ENCODE measurements at places on chromosomes 1 and 21. TPM values are rescaled to one million over a fixed set of nuclear protein-coding genes. Genes with fewer than 3 reads are reported as not detected.

The ARHGEF19 gene
- total RNA-seq = 3.0 TPM

The GREM2 gene
- total RNA-seq = under 0.01 TPM

The OR2L5 gene
- 0.27 TPM for total RNA-seq

The EFNA1 gene
- total RNA-seq = 54.0 TPM

The MAGOH gene
- 43.8 TPM for total RNA-seq

The SIM2 gene
- total RNA-seq = 0.56 TPM

The HMGN1 gene
- 285 TPM for total RNA-seq

The PIGM gene
- 5.8 TPM for total RNA-seq

The FOXO6 gene
- 0.67 TPM for total RNA-seq

The AK4 gene
- total RNA-seq = 95.0 TPM

The DMBX1 gene
- not detected for total RNA-seq

The TRIM33 gene
- 43.8 TPM for total RNA-seq

The BEND5 gene
- total RNA-seq = 1.5 TPM

The TSACC gene
- not detected for total RNA-seq

The DNASE2B gene
- not detected for total RNA-seq

The RNF186 gene
- not detected for total RNA-seq
